ENCODE measurements at places on chromosomes 3 and 15. TPM values are rescaled to one million over a fixed set of nuclear protein-coding genes. Genes with fewer than 3 reads are reported as not detected.

The ITPKA gene
- 5.1 TPM for total RNA-seq

The GPR62 gene
- total RNA-seq: not detected

The RHCG gene
- 35.5 TPM for total RNA-seq

The MYL3 gene
- not detected for total RNA-seq

The APBA2 gene
- total RNA-seq: 15.5 TPM

The ZNF621 gene
- 7.2 TPM for total RNA-seq

The TM6SF1 gene
- not detected for total RNA-seq

The ABHD5 gene
- 22.0 TPM for total RNA-seq

The ECE2 gene
- not detected for total RNA-seq

The GABRR3 gene
- total RNA-seq: not detected
